ENCODE measurements at places on chromosomes 7 and 10. TPM values are rescaled to one million over a fixed set of nuclear protein-coding genes. Genes with fewer than 3 reads are reported as not detected.
A peak's percentile ranks its signal among the peaks of the same experiment; 100 is the strongest.

GPR15LG gene
- total RNA-seq = not detected

NAPEPLD gene
- total RNA-seq = 35.3 TPM

RBP4 gene
- total RNA-seq = 1.9 TPM

TAS2R5 gene
- total RNA-seq = 3.5 TPM

GRCh38 chr7:10696064-10696463, 277.6 kb upstream of the PHF14 start:
- DNase-seq = no peak
- no peak overlapping the region for H3K4me3 ChIP-seq
- H3K4me1 ChIP-seq = no peaks in the 10 kb centered on the region
- H3K36me3 ChIP-seq = no peaks in the 10 kb centered on the region
- no peak overlapping the region for H3K27ac ChIP-seq

- no peaks in the 10 kb centered on the region for H3K4me1 ChIP-seq
- H3K36me3 ChIP-seq = no peaks in the 10 kb centered on the region
- H3K4me3 ChIP-seq = no peak overlapping the region
- DNase-seq = no peak
Measured at GRCh38 chr7:133419041-133419440, 166.2 kb downstream of the EXOC4 start.

- peak within 1 kb of the TSS; percentile 70 for H3K27ac ChIP-seq
- peak within 1 kb of the TSS; percentile 3 for H3K4me3 ChIP-seq
- no peaks in the 10 kb centered on the region for H3K4me1 ChIP-seq
- peak; percentile 89 for DNase-seq
Measured at GRCh38 chr7:80918909-80919721, at the start of gene SEMA3C. Gene SEMA3C (minus strand): TSS chr7:80919051. CDS start chr7:80916781, 2,270 bp downstream.

DNA sequence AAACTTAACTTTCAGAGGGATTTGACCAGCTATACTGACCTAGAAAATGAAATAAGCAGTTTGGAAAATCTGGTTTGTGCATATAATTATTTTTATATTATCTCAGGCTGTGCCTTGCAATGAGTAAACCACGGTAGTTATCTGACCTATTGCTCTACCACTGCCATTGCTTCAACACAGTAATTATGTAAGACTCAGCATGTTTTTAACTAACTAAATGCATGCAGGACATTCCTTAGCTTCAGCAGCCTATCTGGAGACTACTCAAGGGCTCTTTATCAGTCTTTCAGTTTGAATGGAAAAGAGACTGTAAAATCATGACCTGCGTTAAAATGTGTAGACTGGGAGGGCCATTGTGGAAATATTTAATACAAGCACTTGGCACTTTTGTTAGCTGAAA, 22.5 kb downstream of the CHN2 start:
- H3K4me1 ChIP-seq = no peaks in the 10 kb centered on the region
- H3K36me3 ChIP-seq = no peaks in the 10 kb centered on the region
- H3K27me3 ChIP-seq = no peaks in the 10 kb centered on the region
- no peak overlapping the region for H3K27ac ChIP-seq
- H3K4me3 ChIP-seq = no peak overlapping the region
- DNase-seq = no peak

GRCh38 chr10:45580371-45581215, 92.0 kb downstream of the ZFAND4 start:
- no peak for DNase-seq
- no peaks in the 10 kb centered on the region for H3K27me3 ChIP-seq
- H3K4me3 ChIP-seq = no peak overlapping the region
- no peaks in the 10 kb centered on the region for H3K36me3 ChIP-seq

DNA sequence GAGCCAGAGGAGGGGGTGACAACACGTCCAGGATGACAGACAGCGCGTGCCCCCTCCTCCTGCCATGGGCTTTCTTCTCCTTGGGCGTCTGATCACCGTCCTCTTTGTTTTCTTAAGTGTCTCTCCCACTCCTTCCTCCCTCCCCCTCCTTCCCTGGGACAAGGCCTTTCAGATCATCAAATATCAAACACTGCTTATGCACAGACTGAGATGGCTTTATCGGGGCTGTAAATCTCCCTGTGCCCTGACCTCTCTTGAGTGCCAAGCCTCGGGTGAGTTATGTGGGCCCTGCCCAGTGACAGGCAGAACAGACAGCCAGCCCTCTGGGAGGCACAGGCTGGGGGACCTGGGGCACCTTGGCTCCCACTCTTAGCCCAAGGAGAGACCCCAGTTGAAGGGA, 116.4 kb downstream of the C10orf105 start:
- H3K27me3 ChIP-seq = no peaks in the 10 kb centered on the region
- no peak for DNase-seq
- no peak overlapping the region for H3K4me3 ChIP-seq
- H3K36me3 ChIP-seq = no peaks in the 10 kb centered on the region
- no peaks in the 10 kb centered on the region for H3K4me1 ChIP-seq

GRCh38 chr7:18637516-18637915, 142.0 kb downstream of the HDAC9 start:
- no peak for DNase-seq
- H3K27ac ChIP-seq = no peak overlapping the region
- no peaks in the 10 kb centered on the region for H3K4me1 ChIP-seq
- H3K36me3 ChIP-seq = no peaks in the 10 kb centered on the region
- H3K4me3 ChIP-seq = no peak overlapping the region

DNA sequence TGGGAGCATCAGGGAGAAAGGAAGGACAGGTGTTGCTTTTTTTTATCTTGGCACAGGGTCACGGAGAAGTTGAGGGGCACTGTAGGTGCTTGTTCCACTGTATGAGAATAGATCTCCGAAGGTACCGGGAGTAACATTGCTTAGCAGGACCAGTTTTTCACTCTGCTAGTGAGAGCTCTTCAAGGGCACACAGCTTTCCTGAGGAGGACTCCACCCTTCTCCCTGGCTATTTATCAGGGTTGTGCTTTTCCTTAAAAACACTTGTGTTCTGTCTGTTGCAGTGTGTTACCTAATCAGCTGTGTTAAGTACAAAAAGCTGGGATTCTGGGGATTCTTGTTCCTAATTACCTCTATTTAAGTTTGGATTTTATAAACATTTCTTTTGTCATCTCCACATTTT, 160.5 kb downstream of the SND1 start:
- peaks cover 26% of the 10 kb centered on the region for H3K4me1 ChIP-seq
- H3K4me3 ChIP-seq = no peak overlapping the region
- H3K27ac ChIP-seq = no peak overlapping the region

All from thyroid gland (tissue), 4 donors.